ENCODE measurements at places on chromosomes 13 and 19.

- H3K27ac ChIP-seq = no peak overlapping the region
- no peak overlapping the region for H3K4me3 ChIP-seq
- no peak for DNase-seq
- H3K36me3 ChIP-seq = no peaks in the 10 kb centered on the region
Observed at GRCh38 chr13:73365252-73365651, 306.4 kb downstream of the KLF5 start.

DNA sequence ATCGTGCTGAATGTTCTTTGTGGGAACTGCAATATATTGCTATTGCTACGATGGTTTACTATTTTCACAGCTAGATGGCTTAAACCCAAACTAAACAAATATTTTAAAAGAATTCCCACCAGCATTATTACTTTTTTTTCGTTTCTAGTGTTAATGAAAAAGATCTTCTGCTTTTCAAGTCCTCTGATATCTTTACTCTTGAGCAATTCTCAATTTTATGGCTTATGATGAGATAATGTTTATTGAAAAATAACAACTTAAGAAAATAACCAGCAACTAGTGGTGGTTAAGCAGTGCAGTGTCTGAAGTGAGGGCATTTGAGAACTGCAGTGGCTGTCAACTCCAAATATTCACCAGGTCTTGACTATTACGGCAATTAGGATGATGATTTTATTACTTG is 360.4 kb downstream of the ENOX1 start:
- H3K4me3 ChIP-seq = no peak overlapping the region
- H3K27me3 ChIP-seq = no peaks in the 10 kb centered on the region
- H3K4me1 ChIP-seq = peaks cover 8% of the 10 kb centered on the region
- no peaks in the 10 kb centered on the region for H3K36me3 ChIP-seq
- H3K27ac ChIP-seq = no peak overlapping the region

DNA sequence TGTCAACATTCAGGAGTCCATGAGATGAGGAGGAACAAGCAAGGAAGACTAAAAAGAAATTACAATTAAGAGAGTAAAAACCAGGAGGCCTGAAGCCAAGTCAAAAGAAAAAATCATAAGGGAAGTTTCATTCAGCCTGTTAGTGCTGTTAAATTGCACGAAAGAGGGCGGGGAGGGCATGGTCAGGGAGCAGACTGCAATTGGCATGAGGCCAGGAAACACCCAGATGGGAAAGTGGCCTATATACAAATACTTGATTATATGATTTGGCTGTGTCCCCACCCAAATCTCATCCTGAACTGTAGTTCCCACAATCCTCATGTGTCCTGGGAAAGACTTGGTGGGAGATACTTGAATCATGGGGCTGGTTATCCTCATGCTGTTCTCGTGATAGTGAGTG is 43.9 kb downstream of the TNFSF13B start:
- H3K36me3 ChIP-seq = no peaks in the 10 kb centered on the region
- H3K27ac ChIP-seq = no peak overlapping the region
- no peaks in the 10 kb centered on the region for H3K4me1 ChIP-seq
- H3K27me3 ChIP-seq = no peaks in the 10 kb centered on the region

DNA sequence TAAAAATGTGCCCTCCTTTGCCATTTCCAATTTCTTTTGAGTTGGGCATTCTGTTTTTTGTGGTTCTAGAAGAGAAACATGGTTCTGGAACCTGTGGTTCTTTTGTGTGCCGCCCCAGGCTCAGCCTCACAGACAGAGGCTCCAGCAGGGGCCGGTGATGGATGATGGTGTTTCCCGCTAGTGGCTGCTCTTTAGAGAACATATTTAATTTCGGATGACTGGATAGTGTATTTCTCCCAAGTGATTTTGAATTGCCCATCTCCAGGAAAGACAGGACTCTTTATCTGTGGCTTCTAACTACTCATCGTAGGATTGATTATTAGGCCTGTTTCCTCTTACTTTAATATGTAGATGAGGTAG is 75.2 kb downstream of the KL start:
- DNase-seq = no peak
- no peak overlapping the region for H3K4me3 ChIP-seq
- H3K36me3 ChIP-seq = no peaks in the 10 kb centered on the region
- no peaks in the 10 kb centered on the region for H3K4me1 ChIP-seq
- H3K27me3 ChIP-seq = no peaks in the 10 kb centered on the region

- no peak overlapping the region for H3K27ac ChIP-seq
- no peak for DNase-seq
- no peaks in the 10 kb centered on the region for H3K36me3 ChIP-seq
- H3K4me1 ChIP-seq = peaks cover 27% of the 10 kb centered on the region
Observed at GRCh38 chr19:10189616-10190015, 5.1 kb downstream of the DNMT1 start.

GRCh38 chr19:277131-277530 is 14.1 kb downstream of the PLPP2 start:
- DNase-seq = no peak
- H3K27ac ChIP-seq = no peak overlapping the region
- H3K4me1 ChIP-seq = no peaks in the 10 kb centered on the region
- no peak overlapping the region for H3K4me3 ChIP-seq
- H3K27me3 ChIP-seq = no peaks in the 10 kb centered on the region

DNA sequence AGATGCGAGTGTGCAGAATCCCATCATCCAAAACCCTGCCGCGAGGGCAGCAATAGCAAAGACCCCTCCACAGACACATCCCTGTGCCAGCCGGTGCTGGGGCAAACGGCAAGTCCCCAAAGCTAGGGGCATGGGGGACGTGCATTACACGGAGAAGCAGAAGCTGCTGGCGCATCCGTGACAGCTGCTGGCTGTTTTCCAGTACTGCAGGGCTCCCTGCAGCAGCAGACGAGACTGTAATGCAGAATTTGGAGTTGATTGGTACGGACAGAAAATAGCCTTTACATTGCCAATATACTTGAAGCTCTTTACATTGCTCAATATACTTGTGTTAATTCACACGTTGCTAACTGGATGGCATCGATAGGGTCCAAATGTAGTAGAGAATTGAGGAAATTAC is 77.2 kb upstream of the TMTC4 start:
- H3K27ac ChIP-seq = no peak overlapping the region
- H3K36me3 ChIP-seq = no peaks in the 10 kb centered on the region
- no peak overlapping the region for H3K4me3 ChIP-seq
- DNase-seq = no peak
- H3K4me1 ChIP-seq = no peaks in the 10 kb centered on the region

GRCh38 chr13:60716313-60716712 is 319.3 kb downstream of the TDRD3 start:
- no peak overlapping the region for H3K27ac ChIP-seq
- DNase-seq = no peak
- H3K36me3 ChIP-seq = no peaks in the 10 kb centered on the region
- no peaks in the 10 kb centered on the region for H3K27me3 ChIP-seq
- no peak overlapping the region for H3K4me3 ChIP-seq

- H3K4me3 ChIP-seq = peak overlapping the region; percentile 85
- H3K4me1 ChIP-seq = peaks cover 38% of the 10 kb centered on the region
Observed at GRCh38 chr19:32676186-32676894, 692 bp downstream of the RGS9BP start.

- no peak for DNase-seq
- no peak overlapping the region for H3K4me3 ChIP-seq
- H3K27me3 ChIP-seq = no peaks in the 10 kb centered on the region
Observed at GRCh38 chr19:35908973-35909683, 1.0 kb upstream of the TYROBP start.

DNA sequence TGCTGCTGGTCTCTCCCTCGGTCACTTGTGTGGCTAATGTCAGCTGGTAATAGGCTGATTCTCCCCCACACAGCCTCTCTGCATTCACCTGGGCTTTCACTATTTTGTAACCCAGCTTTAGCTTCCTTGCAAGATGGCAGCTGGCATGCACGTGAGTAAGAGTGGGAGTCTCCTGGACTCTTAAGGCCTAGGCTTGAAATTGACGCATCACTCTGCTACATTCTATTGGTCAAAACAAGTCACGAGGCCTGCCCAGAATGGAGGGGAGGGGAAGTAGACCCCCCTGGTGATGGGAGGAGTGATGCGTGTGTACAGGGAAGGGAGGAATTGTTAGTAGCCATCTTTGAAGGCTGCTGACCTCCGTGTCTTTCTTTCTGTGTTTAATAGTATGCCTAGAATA is 24.9 kb upstream of the PNMA8B start:
- no peaks in the 10 kb centered on the region for H3K27me3 ChIP-seq
- no peak overlapping the region for H3K4me3 ChIP-seq
- H3K27ac ChIP-seq = no peak overlapping the region
- H3K4me1 ChIP-seq = no peaks in the 10 kb centered on the region
- DNase-seq = no peak

DNA sequence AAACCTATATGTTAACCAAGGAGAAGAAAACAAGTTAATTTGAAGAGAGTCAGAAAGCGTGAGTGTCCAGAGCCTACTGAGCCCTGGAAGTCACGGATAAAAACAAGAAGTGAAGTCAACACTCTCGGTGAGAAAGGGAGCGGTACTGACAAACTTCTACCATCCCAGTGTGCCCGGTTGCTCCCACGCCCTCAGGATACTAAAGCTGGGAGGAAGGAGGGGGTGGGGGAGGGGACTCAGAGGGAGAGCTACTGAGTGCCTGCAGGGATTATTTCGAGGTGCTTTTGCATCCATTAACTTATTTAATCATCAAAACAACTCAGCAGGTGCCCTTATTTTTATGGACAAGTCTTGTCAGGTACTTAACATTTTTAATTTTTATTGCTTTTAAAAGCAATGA is 166.2 kb downstream of the ZIC5 start:
- no peaks in the 10 kb centered on the region for H3K4me1 ChIP-seq
- H3K27ac ChIP-seq = no peak overlapping the region
- DNase-seq = no peak
- no peak overlapping the region for H3K4me3 ChIP-seq
- no peaks in the 10 kb centered on the region for H3K36me3 ChIP-seq

DNA sequence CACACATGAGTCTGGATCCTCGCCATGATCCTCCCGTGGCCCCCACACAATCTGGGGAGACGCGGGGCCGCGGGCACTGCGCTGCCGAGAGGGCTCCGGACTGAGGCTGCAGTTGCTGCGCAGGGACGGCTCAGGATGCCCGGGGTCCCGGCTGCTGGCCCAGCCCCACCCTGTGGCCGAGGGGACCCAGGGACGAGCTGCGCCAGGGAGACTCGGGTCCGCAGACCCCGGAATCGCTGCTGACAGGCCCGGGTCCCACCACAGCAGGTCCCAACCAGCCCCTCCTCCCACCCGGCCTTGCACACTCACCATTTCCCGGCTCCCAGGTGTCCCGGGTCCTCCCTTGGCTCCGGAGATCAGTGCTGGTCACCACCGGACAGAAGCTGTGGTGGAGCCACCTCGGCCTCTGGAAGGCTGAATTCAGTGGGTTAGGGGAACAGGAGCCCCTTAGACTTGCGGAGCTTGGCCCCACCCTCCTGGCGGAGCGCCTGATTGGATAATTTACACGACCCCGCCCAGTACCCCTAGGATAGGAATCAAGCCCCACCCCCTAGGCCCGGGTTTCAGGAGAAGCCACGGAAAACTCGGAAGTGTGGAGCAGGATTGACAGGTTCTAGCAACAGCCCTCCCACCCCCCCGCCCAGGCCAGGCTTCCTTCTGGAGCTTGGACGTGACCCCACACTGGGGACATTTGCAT is 57.4 kb downstream of the ZNF44 start:
- no peak overlapping the region for H3K27ac ChIP-seq
- H3K27me3 ChIP-seq = no peaks in the 10 kb centered on the region
- no peaks in the 10 kb centered on the region for H3K4me1 ChIP-seq
- no peak for DNase-seq

DNA sequence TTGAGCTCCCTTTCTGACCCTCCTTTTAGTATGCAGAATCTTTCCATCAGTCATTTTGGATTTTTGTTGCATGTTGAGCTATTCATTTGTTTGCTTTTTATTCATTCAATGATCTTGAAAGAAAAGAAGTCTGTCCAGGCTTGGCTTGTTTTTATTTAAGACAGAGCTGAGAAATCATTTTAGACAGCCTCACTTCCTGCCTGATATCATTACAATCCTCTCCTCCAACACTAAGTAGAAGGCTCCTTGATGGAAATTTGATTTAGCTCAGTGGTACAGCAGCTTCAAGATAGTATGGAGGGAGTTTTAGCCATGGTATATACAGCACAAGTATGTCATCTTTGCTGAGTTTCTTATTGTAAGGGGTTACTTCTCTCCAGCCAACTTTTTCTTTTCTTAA is 28.4 kb downstream of the MBNL2 start:
- H3K4me3 ChIP-seq = no peak overlapping the region
- H3K27ac ChIP-seq = peak overlapping the region; percentile 31
- H3K27me3 ChIP-seq = no peaks in the 10 kb centered on the region
- H3K4me1 ChIP-seq = peaks cover 70% of the 10 kb centered on the region
- no peaks in the 10 kb centered on the region for H3K36me3 ChIP-seq

DNA sequence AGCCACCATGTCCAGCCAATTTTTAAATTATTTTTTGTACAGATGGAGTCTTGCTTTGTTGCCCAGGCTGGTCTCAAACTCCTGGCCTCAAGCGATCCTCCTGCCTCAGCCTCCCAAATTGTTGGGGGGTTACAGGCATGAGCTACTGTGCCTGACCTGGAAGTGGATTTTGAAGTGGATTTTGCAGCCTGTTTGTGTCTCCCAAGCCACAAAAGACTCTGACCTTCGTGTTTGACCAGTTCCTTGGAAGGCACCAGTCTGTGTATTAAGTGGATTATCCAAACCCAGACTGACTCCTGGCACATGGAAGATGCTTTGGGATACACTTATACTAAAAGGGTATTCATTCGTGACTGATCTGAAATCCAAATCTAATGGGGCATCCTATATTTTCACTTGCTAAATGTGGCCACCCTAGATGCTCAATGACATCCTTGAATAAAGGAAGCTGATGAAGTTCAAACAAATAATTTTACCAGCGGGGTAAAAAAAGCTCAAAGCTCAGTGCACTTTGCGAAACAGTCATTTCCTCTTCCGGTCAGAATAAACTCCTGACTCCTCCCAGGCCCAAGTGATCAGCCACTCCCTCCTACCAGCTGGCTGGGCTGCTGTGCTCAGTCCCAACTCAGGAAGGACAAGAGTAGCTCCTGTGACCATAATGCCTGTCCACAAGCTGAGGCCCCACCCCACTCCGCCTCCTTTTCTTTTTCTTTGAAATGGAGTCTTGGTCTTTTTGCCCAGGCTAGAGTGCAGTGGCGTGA is 32.6 kb upstream of the GATAD2A start:
- peak overlapping the region; percentile 42 for H3K27ac ChIP-seq
- no peaks in the 10 kb centered on the region for H3K36me3 ChIP-seq
- DNase-seq = no peak
- no peaks in the 10 kb centered on the region for H3K27me3 ChIP-seq
- H3K4me3 ChIP-seq = no peak overlapping the region

GRCh38 chr13:32385410-32385809 is 42.5 kb downstream of the N4BP2L1 start:
- no peak overlapping the region for H3K4me3 ChIP-seq
- no peaks in the 10 kb centered on the region for H3K27me3 ChIP-seq
- H3K27ac ChIP-seq = no peak overlapping the region
- H3K4me1 ChIP-seq = no peaks in the 10 kb centered on the region

DNA sequence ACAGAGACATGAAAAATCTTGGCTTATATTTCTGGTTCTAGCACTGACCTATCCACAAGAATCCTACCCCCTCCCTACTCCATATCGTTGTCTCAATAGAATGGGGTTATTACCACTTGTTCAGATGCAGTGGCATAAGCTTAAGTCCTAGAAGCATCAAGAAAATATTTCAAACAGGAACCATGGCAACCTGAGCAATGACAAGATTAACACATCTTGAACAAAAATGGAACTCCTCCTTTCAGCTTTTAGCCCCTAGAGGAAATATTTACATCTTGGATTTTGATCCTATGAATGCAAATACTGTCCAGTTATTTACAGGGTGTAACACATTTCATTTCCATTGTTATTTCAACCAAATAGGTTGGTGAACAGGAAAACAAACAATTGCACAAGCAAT is 46.1 kb upstream of the TSC22D1 start:
- no peaks in the 10 kb centered on the region for H3K36me3 ChIP-seq
- no peak overlapping the region for H3K4me3 ChIP-seq
- no peak overlapping the region for H3K27ac ChIP-seq
- no peaks in the 10 kb centered on the region for H3K4me1 ChIP-seq

Data from vagina (tissue), 2 donors.